ENCODE measurements at places on chromosomes 3 and 15.

- no peak for DNase-seq
Measured at GRCh38 chr3:21750080-21750696, 822 bp downstream of the ZNF385D start.

GRCh38 chr3:98784042-98784441 is 20.9 kb downstream of the ST3GAL6 start:
- no peak for DNase-seq

GRCh38 chr3:5489536-5489935 is 302.0 kb downstream of the EDEM1 start:
- no peak for DNase-seq

DNA sequence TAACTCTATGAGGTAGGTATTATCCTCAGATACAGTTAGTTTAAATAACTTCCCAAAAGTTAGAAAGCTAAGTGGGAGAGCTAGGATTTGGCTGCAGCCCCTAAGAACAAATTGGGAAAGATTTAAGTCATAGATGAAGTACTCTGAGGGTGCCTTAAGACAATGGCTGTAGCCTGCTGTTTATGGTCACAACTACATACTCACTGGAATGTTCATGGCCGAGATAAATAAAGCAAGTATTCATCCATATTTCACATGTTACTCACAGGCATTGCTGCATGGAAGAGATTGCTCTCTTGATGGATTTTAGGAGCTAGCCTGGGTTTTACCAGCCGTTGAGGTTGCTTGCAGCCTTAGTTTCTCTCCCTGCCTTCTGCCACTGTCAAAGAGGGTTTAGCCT is 145.0 kb downstream of the CMSS1 start:
- no peak for DNase-seq

DNA sequence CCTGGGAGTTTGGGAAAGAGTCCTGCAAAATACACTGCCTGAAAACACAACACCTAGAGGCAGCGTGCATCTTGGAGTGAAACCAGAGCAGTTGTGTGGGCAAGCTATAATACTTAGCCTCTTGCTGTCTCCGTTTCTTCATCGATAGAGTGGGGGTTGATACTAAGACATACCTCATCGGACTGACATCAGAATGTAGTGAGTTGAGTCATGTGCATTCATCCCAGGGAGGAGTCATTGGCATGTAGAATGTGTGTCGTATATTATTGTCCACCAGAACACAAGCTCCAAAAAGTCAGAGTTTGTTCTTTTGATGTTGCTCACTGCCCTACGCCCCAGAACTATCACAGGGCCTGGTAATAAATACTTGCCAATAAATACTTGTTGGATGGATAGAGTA is 4.3 kb downstream of the SNTN start:
- no peak for DNase-seq

GRCh38 chr3:9079676-9080075 is 116.4 kb upstream of the RAD18 start:
- DNase-seq: no peak

- DNase-seq: no peak
Measured at GRCh38 chr3:55285156-55285555, 201.9 kb downstream of the WNT5A start.

DNA sequence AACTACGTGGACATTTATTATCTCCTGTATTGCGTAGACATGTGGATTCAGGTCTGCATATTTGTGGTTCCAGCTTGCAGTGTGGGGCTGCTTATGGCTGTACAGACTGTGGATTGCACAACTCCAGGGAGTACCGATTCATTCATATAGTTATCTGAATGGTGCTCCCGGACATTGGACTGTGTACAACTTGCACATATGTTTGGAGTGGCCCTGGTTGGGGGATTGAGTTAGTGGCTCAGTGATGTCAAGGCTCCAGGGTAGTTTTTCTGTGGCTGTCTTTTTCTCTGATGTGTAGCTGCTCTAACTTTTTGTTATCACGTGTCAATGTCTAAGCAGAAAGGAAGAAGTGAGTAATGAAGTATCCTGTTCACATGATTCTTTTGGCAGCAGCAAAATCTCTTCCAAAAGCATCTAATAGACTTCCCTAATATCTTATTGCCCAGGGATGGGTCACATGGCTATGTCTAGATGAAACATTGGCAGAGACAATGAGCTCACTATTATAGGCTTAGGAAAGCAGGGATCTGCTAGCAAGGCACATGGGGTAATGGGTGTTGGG is 15.8 kb downstream of the ST3GAL6 start:
- DNase-seq: no peak

- no peak for DNase-seq
Measured at GRCh38 chr3:145639003-145639606, 521.9 kb downstream of the PLOD2 start.

DNA sequence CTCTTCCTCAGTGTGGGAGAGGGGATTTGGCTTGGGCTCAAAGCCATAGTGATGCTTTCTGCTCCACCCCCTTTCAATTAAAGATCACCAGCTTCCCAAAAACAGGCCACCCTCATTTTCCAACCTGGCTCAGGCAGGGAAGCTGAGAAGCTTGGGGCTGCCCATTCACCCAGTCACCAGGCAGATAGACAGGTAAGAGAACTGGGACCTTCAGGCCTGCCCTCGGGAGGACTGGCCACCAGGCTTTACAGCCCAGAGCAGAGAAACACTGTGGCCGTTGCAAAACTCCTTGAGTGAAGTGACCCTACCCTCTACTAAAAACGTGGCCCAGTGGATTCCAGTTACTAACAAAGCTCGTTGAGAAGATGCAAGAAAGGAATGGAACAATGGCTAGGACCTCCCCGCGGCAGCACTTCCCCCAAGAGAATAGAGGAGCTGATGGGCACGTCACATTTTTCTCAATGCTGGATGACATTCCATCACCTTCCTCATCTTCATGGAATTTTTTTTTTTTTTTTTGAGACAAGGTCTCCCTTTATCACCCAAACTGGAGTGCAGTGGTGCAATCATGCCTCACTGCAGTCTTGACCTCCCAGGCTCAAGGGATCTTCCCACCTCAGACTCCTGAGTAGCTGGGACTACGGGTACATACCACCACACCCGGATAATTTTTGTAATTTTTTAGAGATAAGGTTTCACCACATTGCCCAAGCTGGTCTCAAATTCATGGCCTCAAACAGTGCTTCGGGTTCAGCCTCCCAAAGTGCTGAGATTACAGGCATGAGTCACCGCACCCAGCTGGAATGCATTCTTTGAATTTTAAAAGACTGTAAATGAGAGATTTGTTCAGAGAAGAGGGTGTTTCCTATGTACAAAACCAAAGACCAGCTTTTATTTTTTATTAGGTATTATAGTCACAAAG is 37.9 kb downstream of the LIPC start:
- DNase-seq: no peak

DNA sequence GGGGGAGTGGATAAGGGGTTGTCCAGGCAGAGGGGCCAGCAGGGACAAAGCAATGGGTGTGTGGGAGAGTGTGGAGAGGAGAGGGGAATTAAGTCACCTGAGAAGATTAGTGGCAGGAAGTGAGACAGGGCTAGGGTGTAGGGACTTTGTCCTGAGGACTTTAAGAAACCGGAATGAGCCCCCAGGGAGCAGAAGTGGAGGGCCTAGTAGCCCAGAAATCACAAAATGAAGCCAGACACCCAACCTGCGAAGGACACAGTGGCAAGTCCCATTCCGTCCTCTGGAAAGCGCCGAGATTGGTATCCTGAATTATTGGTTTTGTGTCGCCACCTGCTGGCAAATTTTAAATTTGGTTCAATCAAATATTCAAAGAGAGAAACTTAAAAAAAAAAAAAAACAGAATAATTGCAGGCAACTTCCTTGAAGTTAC is 78.0 kb upstream of the SLC25A36 start:
- no peak for DNase-seq

DNA sequence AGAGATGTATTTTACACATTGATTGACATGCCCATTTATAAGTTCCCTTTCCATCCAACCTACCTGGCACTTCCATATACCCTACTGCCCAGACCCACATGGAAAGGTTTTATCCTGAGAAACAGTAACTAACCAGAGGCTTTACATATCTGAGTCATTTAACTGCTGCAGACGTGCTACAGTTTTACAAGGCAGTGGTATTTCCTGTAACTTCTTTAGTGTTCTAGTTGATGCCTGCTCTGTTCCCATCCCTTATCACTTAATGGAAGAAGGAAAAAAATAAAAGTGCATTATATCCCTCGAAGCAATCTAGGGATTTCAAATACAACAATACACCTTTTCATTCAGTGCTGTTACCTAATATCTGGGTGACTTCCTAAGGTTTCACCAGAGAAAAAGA is 107.1 kb downstream of the TMCO5A start:
- DNase-seq: no peak

- DNase-seq: no peak
Measured at GRCh38 chr3:126369490-126369889, 12.3 kb upstream of the KLF15 start.

GRCh38 chr15:80599359-80599758 is 95.8 kb upstream of the ABHD17C start:
- no peak for DNase-seq

- DNase-seq: no peak
Measured at GRCh38 chr3:176584413-176585176, 612.7 kb downstream of the TBL1XR1 start.

DNA sequence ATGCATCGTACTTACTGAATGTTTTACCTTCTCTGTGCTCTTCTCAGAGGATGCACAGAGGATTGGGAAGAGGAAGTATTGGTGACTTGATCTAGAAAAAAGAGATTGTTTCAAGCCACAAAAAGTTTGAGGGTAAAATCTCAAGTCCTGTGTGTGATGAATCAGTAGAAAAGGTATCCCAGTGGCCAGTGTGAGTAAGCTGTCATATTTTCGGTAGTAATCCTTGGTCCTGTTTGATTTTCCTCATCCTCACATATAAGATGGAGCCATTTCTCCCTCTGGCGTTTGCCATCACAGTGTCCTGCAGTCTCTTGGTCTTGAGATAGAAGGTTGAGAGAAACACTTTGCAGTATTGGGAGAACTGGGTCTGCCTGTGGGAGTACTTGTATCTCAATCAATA is 166.8 kb downstream of the LPP start:
- DNase-seq: no peak

- DNase-seq: no peak
Measured at GRCh38 chr3:15964605-15965442, 167.0 kb upstream of the ANKRD28 start.

DNA sequence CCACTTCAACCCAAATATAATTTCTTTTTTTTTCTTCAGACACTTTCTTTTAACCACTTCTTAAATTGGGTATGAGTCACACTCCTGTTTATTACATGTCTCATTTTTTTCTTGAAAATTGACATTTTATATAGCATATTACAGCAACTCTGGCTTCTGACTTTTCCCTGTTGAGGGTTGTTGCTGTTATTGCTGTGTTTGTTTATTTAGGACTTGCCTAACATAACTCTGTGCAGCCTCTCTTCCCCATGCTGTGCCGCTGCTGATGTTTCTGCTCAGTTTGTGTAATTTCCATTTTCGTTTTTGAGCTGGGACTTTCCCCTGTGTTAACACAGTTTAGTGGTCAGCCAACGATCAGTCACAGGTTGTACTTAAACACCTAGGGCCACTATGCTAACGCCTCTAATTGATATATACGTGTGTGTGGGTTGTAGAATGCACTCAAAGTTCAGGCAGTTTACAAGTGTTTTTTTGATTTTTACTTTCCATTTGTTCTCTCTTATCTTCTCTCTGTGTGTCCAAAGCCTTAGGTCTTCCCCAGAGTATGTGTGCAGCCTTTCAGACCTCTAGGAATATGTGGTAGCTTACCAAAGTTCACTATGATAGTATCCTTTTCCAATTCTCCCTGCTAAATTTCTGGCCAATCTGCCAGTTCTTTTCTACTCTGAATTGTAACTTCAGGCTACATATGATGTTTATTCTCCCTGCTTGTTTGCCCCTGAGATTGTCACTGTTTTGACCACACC is 337.2 kb downstream of the ZBTB20 start:
- DNase-seq: no peak
